ENCODE measurements at places on chromosomes 5 and 9.
A peak's percentile ranks its signal among the peaks of the same experiment; 100 is the strongest.

DNA sequence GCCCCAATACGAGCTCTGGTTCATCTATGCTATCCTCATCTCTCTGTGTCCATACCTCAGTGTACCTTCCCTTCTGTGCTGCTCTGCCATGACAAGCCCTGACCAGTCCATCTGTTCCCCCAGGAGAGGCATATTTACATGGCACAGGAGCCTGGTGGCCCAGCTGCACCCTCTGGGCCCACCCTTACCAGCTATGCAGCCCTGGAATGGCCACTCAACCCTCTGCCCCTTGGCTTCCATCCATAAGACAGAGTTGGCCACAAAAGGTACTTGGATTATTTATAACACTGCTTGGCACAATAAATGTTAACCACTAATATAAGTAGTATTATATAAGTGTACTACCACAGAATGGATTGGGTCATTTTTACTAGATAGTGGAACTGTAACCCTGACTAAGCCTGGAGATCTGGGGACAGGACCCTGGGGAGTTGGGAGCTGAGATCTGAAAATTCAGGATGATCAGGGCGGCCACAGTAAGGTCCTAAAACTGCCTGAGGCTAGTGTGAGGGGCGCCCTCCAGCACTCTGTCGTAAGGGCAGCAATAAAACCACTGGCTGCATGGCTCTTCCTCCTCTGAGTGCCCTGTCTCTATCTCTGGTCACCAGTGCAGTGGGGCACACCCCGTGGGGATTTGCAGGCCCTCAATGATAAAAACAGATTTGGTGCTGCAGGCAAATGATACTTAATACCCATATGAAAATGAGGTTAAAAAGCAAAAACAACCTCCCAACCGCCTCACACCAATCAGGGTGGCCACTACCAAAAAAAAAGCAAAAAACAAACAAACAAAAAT, 65.8 kb downstream of the SEMA4D start:
- DNase-seq, result no peak

- no peak for DNase-seq
Observed at GRCh38 chr5:68591850-68592249, 376.3 kb downstream of the PIK3R1 start.

DNA sequence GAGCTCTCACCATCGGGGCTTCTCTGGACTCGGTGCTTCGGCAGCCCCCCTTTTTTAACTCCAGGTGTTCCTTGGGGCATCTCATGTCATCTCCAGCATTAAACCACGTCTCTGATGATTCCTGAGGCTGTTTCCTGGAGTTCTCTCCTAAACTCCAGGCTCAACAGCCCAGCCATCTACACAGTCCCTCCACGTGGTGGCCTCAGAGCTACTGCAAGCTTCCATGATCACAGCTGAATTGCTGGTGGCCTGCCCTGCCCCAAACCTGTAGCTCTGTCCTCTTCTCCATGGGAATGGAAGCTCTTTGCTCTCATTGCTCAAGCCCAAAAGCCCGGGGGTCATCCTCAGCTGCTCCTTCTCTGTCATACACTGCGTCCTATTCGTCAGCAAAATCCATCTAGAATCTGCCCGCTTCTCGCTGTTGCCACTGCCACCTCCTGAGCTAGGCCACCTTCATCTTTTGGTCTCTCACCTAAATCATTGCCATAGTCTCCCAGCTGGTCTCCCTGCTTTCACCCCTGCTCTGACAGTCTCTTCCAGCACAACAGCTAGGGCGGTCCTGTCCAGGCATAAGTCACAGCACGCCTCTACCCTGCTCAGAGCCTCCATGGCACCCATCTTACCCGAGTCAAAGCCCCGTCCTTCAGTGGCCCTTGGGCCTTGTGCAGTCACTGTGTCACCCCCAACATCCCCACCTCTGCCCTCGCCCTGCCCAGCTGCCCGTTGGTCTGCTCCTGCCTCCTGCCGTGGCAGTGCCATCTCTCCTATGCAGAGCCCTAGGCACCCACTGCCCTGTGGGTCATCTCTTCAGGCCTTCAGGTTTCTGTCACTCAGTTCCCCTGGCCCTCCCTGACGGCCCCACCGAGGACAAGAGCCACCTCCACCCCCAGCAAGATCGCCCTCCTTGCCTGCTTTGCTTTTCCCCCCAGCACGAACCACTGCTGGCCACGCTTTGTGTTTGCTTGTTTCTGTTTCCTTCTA, 6.4 kb downstream of the B4GALT7 start:
- DNase-seq, result no peak

DNA sequence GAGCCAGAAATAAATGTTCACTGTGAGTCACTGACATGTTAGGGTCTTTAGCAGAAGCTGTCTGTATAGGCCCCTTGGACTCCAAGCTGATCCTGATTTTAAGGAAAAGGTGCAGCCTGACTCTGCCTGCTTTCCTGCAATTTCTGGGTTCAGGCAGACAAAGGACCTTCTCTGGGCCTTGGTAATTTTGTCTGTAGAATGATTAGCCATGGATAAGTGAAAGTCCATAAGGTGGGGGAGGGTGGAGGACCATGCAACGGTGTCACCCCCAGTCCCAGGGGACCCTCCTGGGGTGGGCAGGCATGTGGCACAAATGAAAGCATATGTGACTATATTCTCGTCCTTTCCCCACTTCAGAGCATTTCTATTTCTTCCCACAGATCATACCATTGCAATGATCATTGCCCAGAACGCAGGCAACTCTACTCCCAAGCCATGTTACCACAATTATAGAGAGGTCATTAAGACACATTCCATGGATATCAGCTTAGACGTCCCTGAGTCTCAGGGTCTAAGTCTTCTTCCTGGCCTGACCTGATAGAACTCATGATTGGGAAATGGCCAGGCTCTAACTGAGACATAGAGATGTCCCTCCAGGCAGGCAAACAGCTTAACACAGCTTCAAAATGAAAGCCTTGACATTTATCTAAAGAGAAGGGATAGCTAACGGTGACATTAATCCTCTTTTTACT, 157.9 kb upstream of the ALDH1B1 start:
- DNase-seq, result no peak

GRCh38 chr5:21776466-21776865, 1076.7 kb downstream of the CDH12 start:
- DNase-seq, result no peak

- peak; percentile 20 for DNase-seq
Observed at GRCh38 chr5:123512611-123513461, 859 bp downstream of the CSNK1G3 start.

DNA sequence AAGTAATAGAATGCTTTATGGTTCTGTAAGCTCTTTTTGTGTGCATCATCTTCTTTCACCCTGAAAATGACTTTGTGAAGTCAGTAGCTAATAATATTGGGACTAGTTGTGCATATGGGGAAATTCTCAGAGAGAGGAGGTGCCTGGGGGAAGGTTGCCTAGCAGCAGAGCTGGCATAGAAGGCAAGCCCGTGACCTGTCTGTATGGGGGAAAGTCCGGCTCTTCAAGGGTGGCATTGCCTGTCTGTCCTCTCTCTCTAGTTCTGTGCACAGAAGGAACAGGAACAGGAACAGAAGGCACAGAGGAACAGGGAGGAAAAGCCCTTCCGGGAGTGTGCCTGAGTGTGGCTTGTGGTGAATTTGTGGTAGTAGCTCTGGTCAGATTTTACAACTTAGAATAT, 33.1 kb downstream of the SH3GL2 start:
- DNase-seq, result no peak

- DNase-seq, result no peak
Observed at GRCh38 chr9:34072410-34072809, 23.7 kb upstream of the UBAP2 start.

DNA sequence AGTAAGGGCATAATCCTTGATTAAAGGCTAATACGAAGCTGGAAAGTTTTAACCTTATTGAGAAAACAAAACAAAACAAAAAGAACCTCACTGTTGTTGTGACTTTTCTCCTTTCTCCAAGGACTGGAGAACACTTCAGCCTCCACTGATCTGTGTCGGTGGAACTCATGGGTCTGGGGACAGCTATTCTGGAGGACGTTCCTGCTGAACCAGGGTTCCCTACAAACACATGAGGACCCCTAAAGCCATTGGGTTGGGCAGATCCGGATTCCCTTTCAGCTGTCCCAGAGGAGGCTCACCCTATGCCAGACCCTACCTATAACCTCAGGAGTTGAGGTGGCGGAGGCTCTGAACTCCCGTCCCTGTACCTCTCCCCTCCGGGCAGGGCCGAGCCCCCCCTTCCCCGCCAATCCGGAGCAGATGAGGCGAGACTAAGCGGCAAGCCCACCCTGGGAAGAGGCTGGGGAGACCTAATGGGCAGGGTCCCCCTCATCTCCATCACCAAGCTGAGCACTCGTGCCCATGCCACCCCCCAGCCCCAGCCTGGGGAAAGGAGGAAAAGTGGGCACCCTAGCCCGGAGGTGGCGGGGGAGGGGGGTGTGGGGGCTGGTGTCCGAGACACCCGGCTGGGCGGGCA, 1.6 kb upstream of the TCF7 start:
- DNase-seq, result no peak

- no peak for DNase-seq
Observed at GRCh38 chr5:77095189-77095588, 8.1 kb upstream of the ZBED3 start.

DNA sequence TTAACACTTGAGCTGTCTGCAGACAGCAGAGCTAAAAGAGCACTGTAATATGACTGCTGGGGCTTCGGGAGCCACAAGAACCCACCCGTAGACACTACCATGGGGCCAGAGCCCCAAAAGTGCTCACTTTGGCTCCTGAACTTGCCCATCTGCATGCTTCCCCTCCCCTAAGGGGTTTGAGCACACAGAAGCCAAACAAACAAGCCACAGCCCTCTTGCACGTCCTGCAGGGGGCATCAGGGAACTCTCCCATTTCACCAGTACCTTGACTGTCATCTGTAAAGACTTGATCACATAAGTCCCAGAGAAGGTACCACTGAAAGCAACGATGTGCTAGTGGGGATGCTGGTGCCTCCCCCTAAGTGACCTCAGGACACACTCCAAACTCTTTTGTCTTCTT, 681.8 kb downstream of the SEMA5A start:
- DNase-seq, result no peak

DNA sequence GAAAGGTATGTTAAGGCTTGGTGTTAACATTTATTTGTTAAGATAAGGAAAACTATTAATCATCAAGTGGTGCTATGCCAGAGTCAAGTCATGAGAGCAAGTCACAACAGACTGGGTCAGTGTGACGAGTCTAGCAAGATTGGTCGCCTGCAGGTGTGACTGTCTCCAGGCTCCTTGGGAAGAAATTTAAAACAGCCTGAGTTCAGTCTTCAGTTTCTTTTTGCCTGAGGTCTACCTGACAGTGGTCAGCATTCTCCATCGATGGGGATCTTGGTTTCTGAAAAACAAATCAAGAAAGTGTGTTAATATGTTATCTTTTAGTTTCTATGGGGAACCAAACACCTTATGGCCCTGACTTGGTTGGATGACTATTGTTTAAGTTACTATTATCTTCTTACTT, 56.3 kb downstream of the CETN3 start:
- DNase-seq, result no peak

- DNase-seq, result no peak
Observed at GRCh38 chr5:149304195-149305078, 32.8 kb downstream of the AFAP1L1 start.

- no peak for DNase-seq
Observed at GRCh38 chr9:137435980-137436760, 5.0 kb downstream of the ENTPD8 start.

- DNase-seq, result peak; percentile 8
Observed at GRCh38 chr5:43110606-43111170, 10.0 kb upstream of the ZNF131 start.

GRCh38 chr5:106171132-106171531, 1499.6 kb downstream of the EFNA5 start:
- DNase-seq, result no peak

GRCh38 chr5:38547257-38547656, 9.2 kb downstream of the LIFR start:
- DNase-seq, result no peak

DNA sequence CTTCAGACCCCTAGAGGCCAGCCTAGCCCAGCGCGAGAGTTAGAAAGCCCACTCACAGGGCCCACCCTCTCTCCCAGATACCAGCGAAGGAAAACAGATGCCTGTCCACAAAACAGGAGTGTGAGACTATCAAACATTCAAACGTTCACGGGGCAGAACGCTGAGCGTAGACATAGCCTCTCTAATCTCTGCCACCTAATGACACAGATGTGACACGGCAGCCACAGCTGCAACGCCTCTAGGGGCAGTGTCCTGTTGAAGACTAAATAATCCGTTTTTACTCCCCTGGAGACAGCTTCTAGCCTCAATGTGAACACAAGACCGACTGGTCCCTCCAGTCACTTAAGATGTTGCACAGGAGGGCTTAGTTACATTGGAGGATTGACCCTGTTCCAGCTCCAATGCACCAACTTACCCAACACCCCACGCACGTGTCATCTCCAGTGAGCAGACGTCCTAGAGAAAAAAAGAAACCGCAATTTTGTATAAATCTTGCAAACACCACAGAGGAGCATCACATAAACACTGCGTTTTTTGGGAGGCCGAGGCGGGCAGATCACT, 14.3 kb downstream of the DIPK1B start:
- DNase-seq, result peak; percentile 42

DNA sequence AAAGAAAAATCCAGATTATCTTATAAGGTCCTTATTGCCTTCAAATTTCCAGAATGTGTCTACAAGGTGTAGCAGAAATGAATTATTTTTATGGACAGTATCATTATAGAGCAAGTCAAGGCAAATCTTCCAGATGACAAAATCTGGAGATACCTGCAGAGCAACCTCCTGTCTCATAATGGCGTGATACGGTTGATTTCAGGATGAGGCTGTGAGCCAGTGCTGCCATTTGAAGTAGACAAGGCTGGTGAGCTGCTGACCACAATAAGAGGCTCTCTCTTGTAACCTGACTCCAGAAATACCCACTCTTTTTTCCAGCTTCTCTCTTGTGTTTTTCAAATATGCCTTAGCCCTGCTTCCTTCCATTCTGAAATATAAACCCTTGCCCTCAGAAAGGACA, 108.2 kb downstream of the HTR1A start:
- no peak for DNase-seq

- no peak for DNase-seq
Observed at GRCh38 chr5:73935719-73936118, 309.7 kb downstream of the ARHGEF28 start.

DNA sequence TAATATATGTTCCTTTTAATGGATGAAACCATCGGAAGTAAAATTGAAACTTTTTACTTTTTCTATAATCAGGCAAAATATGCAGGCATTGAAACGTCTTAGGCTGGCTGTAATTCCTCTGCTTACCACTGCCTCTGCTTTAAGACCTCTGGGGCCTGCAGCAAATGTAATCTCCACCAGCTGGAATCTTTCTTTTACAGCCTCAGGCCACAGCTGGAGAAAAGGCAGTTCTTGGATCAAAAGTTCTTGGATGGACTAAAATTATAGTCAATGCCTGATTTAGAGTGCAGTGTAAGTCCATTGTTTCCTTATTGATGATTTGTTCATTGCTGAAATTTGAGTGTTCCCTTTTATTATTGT, 396.7 kb downstream of the KCTD16 start:
- no peak for DNase-seq

GRCh38 chr9:136243631-136244030, 2.0 kb downstream of the QSOX2 start:
- DNase-seq, result no peak

DNA sequence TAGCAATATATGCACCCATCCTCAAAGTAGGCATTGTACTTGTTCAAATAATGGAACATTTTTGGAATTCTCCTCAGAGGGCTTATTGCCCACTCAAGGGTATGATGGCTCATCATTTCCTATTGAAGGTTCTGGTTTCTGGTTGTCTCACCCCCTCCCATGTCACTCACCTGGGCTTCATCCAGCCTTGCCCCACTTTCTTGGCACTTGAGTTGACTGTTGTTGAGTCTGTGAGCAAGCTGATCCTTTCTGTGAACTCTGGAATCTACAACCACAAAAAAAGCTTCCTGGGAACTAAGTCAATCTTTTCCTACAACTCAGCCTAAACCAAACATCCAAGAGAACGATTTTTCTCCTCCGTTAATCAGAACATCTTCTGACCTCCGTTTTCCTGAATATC, 73.9 kb upstream of the ANKH start:
- DNase-seq, result no peak
